CD4-positive, alpha-beta T cell treated with Interleukin-6 at 100 ng/mL for 8 hours (primary cell): ENCODE measurements at places on chromosomes 2 and 18.

- DNase-seq: no peak
Measured at GRCh38 chr18:8411492-8411891, 197.7 kb upstream of the RAB12 start.

- DNase-seq: no peak
Measured at GRCh38 chr2:39547811-39548719, 111.0 kb upstream of the MAP4K3 start.

DNA sequence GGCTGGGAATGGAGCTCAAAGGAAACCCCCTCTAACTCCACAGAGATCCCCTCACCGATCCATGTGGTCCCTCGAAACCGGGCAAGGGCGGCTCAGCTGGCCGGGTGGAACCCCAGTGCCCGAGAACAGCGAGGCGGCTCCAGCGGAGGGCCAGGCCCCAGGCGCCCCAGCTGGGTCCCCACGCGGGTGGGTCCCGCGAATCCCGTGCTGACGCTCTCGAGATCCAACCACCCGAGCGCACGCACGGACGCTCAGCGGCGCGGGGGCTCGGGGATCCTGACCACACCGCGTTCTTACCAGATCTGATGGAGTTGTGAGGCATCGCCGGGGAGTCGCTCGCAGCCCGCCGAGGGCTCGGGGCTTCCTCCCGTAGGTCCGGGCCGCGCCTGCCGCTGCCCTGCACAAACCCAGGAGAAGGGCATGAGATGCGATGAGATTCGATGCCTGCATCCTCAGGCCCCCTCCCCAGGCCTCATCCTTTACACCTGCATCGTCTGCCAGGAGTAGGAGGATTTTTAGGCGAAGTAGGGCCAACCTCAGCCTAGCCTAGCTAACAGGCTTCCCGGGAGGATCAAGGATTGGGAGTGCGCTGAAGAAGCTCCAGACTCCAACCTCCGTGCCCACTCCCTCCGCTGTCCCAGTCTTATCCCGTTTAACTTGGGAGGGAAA is 514 bp downstream of the PAX8 start:
- DNase-seq: no peak

- no peak for DNase-seq
Measured at GRCh38 chr18:23114171-23114881, 21.0 kb upstream of the CABLES1 start.
